ENCODE measurements at places on chromosomes 3 and 15.
A peak's percentile ranks its signal among the peaks of the same experiment; 100 is the strongest.

- DNase-seq, result no peak
Observed at GRCh38 chr3:125050488-125051090, 5.2 kb downstream of the HEG1 start.

GRCh38 chr3:101813817-101814440 lies 34.9 kb downstream of the NXPE3 start:
- DNase-seq, result no peak

DNA sequence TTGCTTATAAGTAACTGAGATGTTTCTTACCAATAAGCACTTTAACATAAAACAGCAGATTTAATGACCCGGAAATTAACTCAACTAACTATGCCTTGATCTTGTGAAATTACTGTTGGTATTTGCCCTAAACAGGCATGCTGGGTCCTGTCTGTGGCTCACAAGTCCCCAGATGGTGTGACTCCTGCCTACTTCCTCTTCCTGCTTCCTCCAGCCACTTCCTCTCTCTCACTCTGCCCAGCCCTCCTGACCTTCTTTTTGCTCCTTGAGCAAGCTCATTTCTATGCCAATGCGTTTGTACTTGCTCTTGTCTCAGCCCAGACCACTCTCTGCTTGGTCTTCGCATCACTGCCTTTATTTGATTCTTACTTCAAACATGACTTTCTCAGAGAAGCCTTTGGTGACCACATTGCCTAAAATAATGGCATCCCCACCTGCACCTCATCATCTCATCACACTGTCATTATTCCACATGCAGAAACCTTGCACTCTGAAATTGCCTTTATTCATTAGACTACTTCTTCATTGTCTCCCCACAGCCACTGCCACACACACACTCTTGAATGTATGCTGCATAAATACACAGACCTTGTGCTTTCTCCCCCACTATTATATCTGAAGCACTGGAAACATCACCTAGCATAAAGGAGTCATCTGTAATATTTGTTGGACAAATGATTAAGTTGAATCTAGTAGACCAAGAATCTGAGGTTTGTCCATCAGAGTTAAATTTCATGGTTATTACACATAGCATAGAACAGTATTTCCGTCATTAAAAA lies 256.3 kb upstream of the SEMA6D start:
- no peak for DNase-seq

DNA sequence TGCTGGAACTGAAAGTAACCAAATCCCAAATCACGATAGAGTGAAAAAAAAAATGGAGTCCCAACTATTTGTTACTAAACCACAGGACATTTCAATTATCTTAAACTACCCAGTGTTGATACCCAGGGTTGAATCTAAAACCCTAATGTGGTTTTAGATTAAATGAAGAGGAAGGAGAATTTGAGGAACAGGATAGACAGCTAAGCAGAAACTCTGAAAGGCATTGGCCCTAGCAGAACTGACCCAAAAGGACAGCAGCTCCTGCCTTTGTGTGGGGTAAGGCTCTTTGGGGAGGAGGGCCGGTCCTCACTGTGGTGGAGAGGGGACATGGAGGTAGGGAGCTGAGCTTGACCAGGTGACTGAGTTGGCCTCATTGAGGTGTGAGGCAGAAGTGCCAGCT lies 30.7 kb upstream of the SNRK start:
- DNase-seq, result no peak

- DNase-seq, result no peak
Observed at GRCh38 chr15:62564886-62565633, 400.0 kb upstream of the C2CD4B start.

DNA sequence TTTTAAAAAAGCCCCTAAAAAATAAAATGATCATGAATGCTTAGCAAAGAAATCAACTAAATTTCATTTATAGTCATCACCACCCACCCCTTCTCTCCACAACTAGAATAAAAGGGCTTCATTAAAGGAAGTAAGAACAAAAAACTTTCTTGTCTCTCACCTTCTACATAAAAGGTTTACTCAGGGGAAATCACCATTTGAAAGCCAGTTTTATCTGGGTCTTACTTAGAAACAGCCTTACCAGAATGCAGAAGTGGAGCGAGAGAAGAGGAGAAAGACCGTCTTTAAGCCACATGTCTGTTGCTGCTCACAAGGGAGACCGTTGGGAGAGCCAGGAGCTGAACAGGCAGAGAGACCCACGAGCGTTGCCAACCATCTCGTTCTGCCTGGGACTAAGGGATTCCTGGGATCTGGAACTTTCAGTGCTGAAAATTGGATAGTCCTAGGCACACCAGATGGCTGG lies 350.1 kb upstream of the PROK2 start:
- DNase-seq, result no peak

DNA sequence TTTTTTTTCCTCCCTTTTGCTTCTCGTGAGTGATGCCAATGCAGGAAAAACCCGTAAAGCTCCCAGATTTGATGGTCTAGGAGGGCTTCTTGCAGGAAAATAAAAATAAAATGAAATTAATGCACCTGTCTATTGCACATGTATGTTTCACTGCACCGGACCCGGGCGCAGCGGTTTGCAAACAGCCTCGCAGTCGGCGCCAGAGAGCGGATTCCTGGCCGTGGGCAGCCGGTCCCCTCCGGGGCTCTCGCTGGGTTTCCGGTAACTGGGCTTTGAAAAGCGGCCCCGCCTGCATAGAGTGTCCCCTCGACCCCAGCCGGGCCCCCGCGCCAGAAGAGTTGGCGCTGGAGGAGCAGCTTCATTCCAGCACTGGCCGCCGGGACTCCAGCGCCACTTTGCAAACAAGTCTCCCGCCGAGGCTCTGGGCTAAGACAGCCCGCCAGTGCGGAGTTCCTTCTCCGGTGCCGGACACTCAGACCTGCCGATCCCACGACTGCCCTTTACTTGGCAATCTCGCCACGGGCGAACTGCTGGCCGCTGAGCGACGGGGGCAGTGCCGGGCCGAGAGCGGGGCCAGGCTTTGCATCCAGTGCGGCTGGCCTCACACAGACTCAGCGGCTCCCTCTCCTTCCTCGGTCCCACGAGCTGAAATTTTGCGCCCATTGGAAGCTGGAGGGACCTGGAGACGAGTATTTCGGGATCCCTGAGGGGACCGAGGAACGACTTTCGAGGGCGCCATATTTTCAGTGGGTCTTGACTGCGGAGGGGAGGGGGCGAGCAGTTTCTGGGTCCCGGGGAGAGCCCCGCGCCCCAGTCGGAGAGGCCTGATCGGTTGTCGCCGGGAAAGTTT lies 225.9 kb upstream of the C2CD4B start:
- no peak for DNase-seq

- no peak for DNase-seq
Observed at GRCh38 chr3:150314248-150315004, 93.7 kb upstream of the TSC22D2 start.

DNA sequence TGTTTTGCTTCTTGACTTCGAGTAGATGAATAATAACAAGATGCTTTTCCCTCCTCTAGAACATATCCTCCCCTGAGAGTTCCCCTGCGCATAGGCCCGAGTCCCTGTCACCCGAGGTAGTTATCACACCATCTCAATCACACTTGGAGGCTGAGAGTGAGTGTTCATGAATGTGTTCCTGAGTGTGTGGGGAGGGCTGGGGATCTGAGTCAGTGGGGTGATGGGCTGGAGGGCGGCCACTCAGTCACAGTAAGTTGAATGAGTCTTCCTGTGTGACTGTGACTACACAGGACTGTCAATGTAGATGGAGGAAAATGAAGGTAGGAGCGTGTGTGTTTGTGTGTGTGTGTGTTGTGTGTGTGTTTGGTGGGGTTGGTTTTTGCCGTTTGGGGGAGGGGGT lies 71.0 kb downstream of the SETD5 start:
- DNase-seq, result no peak

- DNase-seq, result no peak
Observed at GRCh38 chr15:61387675-61388074, 158.6 kb upstream of the RORA start.

- no peak for DNase-seq
Observed at GRCh38 chr15:77201665-77202064, 130.8 kb upstream of the TSPAN3 start.

GRCh38 chr15:76972389-76973361 lies 22.3 kb upstream of the PSTPIP1 start:
- DNase-seq, result no peak

- no peak for DNase-seq
Observed at GRCh38 chr3:2862366-2862765, 247.8 kb downstream of the IL5RA start.

GRCh38 chr3:127750226-127751031 lies 71.9 kb downstream of the MGLL start:
- peak; percentile 59 for DNase-seq

DNA sequence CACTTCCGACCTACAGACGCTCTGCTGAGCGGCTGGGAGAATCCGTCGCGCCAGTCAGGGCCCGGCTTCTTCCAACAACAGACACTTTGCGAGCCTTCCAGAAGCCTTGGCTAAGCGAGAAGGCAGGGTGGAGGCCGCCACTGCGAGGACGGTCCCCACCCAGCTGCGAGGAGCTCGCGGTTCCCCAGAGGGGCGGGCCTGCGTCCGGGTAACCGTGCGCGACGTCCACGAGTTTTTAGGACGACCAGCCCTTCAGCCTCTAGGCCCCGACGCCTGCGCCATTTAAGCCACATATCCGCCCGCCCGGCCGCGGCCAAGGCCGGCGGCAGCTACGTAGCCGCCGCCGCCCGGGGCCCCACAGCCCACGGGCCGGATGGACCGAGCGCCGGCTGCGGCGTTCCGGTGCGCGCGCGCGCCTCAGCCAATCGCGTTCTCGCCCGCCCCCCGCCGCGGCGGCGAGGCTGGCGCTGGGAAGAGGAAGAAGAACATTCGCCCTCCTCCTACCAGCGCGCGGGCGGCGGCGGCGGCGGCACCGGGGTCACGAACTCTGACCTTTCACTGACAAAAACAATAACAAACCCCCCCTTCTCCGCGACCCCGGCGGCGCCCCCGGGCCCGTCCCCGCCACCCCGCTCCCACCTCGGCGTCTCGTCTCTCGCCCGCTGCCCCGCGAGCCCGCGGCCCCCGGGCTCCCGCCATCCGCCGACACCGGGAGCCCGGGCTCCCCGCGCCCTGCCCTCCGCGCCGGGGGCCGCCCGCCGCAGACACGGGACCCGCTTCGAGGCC lies at the start of gene NR2C2:
TSS of gene NR2C2 (plus strand) at position 484 of the 786 bp plus-strand sequence. CDS start 56,332 bp downstream, outside the sequence.
- no peak for DNase-seq

DNA sequence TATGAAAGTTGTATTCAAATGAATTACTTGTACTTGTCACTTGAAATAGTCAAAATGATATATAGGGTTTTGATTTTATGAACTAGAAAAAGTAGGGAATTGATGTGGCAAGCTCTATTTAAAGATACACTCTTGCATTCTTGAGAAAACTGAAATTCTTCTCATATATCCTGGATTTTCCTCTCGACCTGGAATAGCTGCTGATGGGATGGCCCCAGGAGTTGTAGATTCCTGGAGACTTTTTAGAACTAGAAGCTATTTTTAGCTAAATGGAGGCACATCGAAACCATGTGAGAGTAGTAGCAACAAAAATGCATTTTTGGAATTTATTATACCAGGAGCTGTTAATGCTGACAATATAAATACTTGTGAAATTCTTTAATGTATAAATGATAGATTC lies 125.9 kb downstream of the LEKR1 start:
- DNase-seq, result no peak

- DNase-seq, result no peak
Observed at GRCh38 chr3:10602271-10602670, 96.9 kb upstream of the ATP2B2 start.

- no peak for DNase-seq
Observed at GRCh38 chr3:63908081-63908736, 4.0 kb downstream of the SCAANT1 start.

GRCh38 chr3:192169332-192169915 lies 557.9 kb downstream of the FGF12 start:
- DNase-seq, result no peak

DNA sequence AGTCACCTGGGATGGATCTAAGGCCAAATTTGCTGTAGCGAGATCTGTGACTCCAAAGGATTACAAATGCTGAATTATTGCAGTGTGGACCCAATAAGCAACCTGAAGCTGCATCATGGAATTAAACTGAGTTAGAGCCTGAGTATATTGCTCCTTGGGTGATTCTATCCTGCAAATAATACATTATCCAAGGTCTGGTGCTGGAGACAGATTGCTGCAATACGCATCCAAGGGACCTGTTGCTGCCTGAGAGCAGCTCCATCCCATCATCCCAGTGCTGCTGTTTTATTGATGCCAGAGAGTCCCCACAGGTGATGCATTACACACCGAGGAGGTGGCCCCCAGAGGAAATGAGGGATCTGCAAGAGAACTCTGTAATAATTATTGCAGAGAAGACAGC lies 31.6 kb upstream of the PCSK6 start:
- DNase-seq, result no peak

- DNase-seq, result no peak
Observed at GRCh38 chr3:186514296-186515002, 29.7 kb downstream of the CRYGS start.

DNA sequence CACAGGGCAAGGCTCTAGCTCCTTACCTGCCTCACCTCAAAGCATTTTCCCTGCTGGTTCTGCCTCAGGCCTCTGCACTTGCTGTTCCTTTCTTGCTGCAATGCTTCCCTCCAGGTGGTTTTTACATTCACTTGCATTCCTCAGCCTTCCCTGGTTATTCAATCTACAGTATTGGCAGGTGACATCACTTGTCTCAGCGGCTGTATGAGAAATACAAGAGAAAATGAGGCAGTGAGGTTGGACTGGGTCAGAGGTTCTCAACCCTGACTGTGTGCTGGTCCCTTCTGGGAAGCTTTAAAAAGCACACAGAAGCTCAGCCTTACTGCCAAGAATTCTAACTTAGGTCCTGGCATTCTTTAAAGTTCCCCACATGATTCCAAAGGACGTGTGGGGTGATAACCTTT lies 26.7 kb downstream of the SIAH2 start:
- DNase-seq, result no peak

DNA sequence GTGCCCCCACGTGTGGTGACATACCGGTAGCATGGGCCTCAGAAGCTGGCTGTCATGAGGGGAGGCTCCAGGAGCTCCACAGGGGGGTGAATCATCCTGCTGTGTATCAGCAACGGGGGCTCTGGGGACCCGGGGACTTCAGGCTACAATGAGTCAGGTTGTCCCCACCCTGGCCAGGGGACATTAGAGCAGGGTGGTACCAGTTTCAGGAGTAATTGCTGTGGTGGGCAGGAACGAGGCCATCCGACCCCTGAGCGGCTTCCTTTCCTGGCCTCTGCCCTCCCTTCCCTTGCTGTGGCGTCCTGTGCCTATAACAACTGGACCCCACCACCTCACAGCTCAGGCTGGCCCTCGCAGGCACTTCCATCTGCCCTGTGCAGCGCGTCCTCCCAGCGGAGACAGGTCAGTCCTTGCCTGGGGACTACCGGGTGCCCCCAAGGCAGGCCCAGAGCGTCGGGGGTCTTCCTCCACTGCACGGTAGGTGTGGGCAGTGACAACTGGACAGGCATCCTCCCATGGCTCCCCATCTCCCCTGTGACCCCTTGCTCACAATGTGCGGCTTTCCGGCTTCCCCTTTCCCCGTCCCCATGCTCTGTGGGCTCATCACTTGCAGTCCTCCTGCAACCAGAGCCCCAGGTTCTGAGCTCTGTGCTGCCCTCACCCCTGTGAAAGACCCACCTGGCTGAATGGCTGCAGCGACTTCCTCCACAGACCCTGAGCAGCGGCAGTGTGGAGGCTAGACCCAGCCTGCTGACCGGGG lies 57.0 kb downstream of the KLF15 start:
- no peak for DNase-seq
